NCI-H524 treated with DMSO at 0.1 percent for 48 hours (cell line): ENCODE measurements at places on chromosomes 1 and 21.

- no peak for DNase-seq
Observed at GRCh38 chr1:53077599-53077965, 15.6 kb downstream of the PODN start.

GRCh38 chr1:86990826-86991225 is 76.4 kb downstream of the HS2ST1 start:
- peak; percentile 69 for DNase-seq

DNA sequence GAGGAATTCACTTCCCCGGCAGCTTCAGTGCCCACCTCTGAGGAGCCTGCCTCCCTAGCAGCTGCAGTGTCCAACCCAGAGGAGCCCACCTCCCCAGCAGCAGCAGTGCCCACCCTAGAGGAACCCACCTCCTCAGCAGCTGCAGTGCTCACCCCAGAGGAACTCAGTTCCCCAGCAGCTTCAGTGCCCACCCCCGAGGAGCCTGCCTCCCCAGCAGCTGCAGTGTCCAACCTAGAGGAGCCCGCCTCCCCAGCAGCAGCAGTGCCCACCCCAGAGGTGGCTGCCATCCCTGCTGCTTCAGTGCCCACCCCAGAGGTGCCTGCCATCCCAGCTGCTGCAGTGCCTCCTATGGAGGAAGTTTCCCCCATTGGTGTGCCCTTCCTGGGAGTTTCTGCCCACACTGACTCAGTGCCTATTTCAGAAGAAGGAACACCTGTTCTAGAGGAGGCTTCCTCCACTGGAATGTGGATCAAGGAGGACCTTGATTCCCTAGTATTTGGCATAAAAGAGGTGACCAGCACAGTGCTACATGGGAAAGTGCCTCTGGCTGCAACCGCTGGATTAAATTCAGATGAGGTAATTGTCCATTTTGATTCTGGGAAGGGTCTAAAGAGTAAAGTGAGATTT is 77.4 kb upstream of the BMP8A start:
- no peak for DNase-seq

- DNase-seq, result peak; percentile 10
Observed at GRCh38 chr1:47569681-47570470, 132.0 kb downstream of the FOXD2 start.

DNA sequence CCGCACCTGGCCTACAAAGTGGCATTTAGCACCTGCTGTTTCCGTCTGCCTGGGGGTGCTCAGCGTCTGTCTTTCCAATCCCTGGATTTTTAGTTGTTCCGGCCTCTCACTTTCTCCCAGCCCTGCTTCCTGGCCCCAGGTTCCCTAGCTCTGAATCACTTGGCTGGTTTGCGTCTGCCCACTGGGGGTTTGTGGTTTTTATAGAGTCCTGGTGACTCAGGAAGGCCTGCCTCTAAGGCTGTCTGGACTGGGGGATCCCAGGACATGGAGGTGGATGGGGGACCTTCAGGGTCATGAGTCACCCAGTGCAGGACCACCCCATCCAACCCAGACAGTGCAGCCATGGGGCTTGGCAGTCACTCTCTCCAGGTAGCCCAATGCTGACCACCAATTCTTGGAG is 53.5 kb downstream of the MRPL37 start:
- DNase-seq, result no peak

DNA sequence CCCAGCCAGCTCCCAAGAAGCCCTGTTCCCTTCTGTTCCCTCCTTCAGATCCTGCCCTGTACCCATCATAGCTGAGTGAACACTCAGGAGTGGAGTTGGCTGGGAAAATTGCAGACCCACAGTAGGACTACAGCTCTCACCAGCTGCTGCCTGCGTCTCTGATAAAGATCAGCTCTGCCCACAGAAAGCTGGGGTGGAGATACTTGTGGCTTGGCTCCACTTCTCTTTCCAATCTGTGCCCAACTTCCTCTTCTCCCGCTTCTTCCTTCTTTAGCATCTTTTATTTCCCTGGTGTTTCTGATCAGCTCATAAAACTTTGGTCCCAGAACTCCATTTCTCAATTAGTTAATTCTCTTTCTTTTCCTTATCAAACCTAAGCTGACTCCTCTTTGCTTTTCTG is 5.5 kb upstream of the CD1A start:
- no peak for DNase-seq
